EH (cell line): ENCODE measurements at places on chromosomes 1 and 21.
A peak's percentile ranks its signal among the peaks of the same experiment; 100 is the strongest.

DNA sequence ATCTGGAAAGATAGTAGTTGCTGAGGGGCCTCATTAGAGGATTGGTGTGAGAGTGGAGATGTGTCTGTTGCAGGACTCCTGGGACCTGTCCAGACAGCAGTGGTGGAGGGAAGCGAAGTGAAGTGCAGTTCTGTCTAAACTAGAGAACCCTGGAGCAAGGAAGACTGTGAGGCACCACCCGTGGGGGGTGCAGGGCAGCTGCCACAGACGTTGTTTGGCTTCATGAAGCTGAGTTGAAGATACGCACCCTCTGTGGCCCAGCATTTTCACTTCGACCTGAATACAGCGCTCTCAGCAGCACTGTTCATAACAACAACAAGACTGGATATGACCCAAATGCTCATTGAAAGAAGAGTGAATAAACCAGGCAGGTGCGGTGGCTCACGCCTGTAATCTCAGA, 29.3 kb downstream of the ABCG1 start:
- DNase-seq = no peak

DNA sequence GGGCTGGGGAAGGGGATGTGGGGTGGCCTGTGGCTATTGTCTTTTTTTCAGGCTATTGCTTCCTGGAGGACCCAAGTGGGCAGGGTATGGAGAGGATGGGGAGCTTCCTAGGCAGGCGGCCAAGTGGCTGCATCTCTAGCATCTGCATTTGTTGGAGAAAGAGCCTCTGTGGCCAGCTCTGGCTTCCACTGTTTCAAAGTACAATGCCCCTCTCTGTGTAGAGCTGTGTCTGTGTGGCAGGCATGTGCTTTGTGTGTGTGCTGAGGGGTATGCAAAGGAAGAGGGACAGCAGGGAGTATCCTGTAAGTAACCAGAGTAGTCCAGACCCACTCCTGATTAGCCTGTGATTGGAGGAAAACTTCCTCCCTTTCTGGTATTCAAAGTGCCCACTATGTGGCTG, 40.6 kb downstream of the KCNA2 start:
- DNase-seq = no peak

DNA sequence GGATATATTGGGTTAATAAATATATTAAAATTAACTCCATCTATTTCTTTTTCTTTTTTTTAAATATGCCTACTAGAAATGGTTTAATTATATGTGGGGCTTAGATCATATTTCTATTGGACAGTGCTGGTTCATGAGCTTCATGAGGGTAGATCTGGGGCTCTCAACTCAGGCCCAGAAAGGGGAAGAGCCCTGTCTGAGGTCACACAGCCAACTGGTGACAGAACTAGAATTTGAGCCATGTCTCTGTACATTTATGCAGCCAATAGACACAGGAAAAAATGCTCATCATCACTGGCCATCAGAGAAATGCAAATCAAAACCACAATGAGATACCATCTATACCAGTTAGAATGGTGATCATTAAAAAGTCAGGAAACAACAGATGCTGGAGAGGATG, 5.1 kb upstream of the EPHB2 start:
- no peak for DNase-seq

GRCh38 chr1:1470626-1471388, 758 bp upstream of the ATAD3B start:
- no peak for DNase-seq

GRCh38 chr1:172350856-172351255, 69.6 kb upstream of the C1orf105 start:
- DNase-seq = no peak

- DNase-seq = no peak
Observed at GRCh38 chr21:44703731-44704635, 7.0 kb downstream of the KRTAP10-12 start.

DNA sequence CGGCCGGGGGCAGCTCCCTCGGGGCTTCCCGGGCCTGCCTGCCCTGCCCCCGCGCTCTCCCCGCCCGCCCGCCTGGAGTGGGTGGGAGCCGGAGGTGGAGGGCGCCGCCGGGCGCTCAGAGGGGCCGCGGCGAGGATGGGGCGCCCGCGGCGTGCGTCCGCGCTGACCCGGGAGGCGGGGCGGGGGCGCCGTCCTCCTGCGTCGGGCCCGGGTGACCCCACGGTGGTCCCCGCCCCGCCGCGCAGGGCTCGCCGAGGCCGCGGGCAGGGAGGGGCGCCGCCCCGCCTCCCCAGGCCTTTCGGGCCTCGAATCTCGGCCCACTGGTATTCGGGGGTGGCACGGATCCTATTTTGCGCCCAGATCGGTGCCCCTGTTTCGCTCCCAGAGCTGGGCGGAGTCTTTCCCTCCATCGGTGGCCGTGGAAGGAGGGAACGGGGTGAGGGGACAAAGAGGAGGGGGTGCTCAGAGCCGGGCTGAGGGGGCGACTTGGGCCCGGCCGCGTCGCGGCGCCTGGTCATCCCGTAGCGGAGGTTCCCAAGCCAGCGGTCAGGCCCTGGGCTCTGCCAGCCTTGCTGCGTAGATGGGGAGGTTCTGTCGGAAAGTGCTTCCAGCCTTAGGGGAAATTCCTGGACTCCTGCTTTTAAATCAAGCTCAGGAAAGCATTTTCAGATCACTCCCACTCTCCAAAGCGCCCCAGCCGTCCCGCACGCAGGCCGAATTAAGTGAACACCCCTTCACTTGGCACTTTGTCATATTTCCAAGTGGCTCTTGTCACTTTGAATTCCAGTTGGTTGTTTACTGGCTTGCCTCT, 545 bp downstream of the PATJ start:
- DNase-seq = peak; percentile 77

GRCh38 chr1:214155987-214156625, 124.9 kb upstream of the SMYD2 start:
- DNase-seq = no peak

GRCh38 chr1:16922885-16923431, 1.2 kb downstream of the CROCC start:
- no peak for DNase-seq

DNA sequence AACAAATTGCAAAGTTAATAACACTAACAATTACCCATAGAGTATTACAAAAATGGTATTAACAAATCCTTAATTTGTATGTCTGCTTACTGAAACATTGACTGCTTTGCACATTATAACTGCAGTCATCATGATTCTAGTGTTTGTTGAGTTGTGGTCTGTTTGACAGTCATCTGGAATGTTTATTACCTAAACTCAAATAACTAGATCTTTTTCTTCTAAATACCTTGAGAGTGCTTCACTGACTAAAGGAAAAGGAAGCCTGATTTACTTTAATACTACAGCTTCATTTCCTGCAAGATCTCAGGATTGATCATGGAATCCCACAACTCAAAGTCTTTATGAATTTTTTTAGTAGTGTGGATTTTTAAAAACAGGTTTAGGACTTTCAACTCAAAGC, 70.0 kb downstream of the HMCN1 start:
- peak; percentile 54 for DNase-seq

DNA sequence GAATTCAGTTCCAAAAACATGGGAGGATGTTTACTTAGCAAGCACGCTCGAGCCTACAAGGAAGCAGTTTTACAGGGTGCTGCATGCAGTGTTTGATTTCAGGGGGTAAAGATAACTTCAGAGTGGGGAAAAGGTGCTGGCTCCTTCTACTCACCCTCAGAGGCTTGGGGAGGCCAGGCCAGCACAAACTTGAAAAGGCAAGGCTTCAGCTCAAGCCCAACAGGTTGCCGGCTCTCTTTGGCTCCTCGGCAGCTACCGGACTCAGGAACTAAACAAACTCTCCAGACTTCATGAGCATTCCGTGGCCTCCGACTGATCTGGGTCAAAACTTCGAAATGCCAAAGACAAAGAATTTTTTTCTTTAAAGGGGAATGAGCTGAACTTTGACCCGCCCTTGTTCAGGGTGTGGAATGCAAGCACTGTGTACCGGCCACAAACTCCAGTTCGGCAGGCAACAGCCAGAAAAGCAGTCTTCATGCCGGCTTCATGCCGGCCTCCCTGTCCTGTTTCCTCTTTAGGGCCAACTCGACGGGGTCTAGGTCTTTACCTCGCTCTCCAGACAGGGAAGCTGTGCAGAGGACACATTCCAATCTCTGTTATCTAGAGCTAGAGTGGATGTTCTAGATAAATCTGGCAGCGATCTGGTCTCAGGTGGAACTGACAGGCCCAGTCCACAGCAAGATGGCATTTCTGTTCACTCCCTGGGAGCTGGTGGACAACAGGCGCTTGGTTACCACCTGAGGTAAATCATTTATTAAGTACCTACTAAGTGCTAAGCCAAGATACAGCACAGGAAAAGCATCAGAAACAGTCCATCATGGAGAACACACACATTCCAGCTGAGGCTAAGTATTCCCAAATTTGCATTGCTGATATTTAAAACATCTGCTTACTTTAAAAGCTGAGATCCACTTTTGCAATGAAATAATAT, 75.0 kb downstream of the CD46 start:
- DNase-seq = peak; percentile 74

GRCh38 chr1:7424352-7424890, 346.7 kb upstream of the VAMP3 start:
- no peak for DNase-seq

- no peak for DNase-seq
Observed at GRCh38 chr1:50132347-50132894, 23.7 kb downstream of the ELAVL4 start.

DNA sequence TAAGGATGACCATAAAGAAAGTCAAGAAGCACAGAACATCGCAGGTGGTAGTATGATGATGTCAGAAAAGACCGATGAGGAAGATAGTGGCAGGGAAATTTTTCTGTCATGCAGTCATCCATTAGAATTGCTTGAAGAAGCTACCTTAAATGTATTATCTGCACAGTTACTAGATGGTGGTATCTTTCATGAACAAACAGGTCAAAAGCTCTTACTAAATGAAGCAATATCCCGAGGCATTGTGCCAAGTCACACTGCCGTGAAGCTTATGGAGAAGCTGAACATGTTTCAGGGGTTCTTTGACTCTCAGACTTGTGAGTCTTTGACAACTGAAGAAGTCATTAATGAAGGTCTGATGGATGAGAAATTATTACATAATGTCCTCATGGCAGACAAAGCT, 128.8 kb downstream of the MACF1 start:
- no peak for DNase-seq

DNA sequence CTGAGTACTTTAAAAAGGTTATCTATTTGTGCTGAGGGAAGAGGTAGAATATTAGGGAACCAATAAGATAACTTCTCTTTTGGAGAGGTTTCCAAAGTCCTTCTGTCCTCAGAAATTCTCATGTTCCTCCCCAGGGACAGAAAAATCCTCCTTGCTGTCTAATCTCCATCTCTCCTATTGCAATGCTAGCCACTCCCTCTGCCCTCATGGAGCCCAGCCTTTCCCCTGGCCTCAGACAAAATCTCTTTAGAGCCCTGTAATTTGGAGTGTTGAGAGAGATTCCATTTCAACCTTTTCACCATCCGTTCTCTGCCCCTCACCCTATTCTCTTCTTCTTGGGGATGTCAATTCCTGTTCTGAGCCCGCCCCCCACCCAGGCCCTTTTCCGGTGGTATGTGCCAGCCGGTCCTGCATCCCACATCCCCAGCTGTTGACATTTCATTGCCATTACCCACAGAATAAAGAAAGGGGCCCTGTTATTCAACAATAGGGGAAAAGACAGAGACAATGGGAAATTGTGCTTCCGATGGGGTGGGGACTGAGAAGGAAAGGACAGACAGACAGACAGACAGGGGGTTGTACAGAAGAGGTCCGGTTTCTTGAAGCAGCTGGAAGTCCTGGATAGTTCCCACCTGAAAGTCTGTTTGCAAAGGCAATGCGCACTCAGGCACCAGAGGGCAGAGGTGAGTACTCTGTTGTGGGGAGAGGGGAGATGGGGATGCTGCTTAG, at the start of gene HAPLN2:
HAPLN2 (plus strand) TSS at position 563 of the 729 bp plus-strand sequence. CDS start 4,076 bp downstream, outside the sequence.
- no peak for DNase-seq

GRCh38 chr1:206769304-206769731, 1.3 kb upstream of the IL19 start:
- no peak for DNase-seq

- DNase-seq = peak; percentile 64
Observed at GRCh38 chr1:176691251-176692228, 228.6 kb downstream of the PAPPA2 start.

- no peak for DNase-seq
Observed at GRCh38 chr21:43900078-43900385, 35.0 kb downstream of the AGPAT3 start.

DNA sequence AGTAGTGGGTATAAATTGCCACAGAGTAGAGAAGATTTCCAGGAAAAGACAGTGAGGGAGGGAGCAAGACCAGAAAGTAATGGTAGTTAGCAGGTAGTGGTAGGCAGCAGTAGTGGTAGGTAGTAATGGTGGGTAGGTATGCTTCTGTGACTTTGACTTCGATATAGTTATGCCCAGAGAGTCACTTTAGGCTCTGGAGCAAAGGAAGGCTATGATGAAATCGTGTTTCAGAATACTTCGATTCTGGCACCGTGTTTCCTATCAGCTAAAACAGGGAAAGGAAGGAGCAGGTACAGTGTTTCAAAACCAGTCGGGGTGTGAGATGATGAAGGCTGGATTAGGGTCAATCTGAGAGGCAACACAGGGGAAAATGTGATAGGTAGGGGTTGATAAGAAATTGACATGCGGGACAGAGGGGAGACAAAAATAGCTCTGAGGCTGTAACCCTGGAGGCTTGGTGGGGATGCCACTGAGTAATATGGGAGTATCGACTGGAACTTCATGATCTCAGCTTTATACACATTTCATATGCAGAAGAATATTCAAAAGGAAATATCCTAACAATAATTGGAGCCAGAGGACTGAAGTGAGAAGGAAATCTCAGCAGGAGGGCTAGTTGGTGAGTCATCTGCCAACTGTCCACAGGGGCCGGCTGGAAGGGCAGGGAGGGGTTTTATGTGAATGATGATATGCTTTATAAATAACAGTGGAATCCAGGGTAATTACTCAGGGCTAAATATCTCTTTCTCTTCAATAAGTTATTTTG, 25.2 kb upstream of the TRIM45 start:
- DNase-seq = peak; percentile 97

- DNase-seq = no peak
Observed at GRCh38 chr1:167477986-167478385, 40.3 kb downstream of the CD247 start.

DNA sequence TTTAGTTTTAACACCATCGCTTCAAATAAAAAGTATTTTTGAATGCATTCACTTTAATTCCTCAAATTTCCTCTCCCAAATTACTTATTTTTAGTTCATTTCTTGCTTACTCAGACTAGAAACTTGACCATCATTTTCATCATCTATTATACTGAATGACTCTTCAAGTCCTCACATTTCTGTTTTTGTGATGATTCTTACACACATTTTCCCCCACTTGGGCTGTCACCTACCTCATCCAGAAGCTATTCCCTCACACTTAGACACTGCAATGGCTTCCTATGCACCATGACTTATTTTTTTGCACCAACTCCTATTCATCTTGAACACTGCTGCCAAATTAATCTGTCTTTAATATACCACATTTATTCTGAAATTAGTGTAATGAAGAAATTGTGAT, 239.6 kb upstream of the DUSP10 start:
- DNase-seq = peak; percentile 35

DNA sequence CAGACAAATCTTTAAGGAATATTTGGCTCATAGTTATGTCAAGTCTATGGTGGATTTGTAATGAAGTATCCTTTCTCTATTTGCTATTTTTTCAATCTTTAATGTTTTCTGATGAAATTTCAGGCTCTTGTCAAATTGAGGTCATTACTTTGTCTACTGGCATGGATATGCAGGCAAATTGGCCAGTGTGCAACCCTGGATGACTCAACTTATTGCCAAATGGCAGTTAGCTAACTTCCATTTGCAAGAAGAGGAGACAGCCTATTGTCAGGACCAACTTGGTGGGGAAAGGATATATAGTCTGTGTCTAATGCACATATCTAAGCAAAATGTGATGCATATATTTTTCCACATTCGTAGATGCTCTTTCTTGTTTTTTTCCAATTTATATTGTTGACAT, 530.5 kb downstream of the PTBP2 start:
- peak; percentile 62 for DNase-seq
